ENCODE measurements at places on chromosomes 2 and 18. TPM values are rescaled to one million over a fixed set of nuclear protein-coding genes. Genes with fewer than 3 reads are reported as not detected.
A peak's percentile ranks its signal among the peaks of the same experiment; 100 is the strongest.

GRCh38 chr2:460861-461260 lies 173.0 kb upstream of the ALKAL2 start:
- no peak overlapping the region for H3K27ac ChIP-seq
- DNase-seq = no peak
- H3K4me3 ChIP-seq = no peak overlapping the region

ASAP2 gene
- polyA plus RNA-seq = 1.6 TPM

DNA sequence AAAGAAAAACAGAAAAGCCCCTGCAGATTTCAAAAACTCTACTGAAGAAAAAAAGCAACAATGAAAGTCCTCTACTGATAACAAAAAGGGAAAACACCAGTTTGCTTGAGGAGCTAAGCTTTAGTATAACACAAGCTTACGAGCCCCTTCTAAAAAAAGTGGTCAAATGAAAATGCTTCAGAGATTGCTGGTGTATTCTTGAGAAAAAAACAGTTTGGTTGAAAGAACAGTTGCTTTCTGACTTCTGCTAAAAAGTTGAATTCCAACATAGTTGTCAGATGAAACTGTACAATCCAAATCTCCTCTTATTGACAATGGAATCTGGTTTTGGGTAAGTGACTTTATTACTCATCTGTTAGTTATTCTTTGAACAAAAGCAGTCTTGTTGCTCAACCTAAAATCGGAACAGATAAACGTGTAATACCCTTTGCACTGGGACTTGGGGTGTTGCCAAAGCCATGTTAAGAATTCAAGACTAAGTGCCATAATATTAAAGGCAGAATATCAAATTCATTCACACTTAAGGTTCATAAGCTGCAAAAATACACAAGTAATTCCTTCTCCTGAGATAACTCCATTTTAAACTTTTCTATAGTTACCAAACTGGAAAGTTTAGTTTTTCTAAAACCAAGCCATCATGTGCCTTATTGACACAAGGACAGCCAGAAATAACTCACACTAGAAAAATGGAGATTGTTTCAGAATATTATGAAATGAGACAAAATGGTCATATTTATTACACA lies 45.3 kb upstream of the SPAG16 start:
- DNase-seq = no peak
- no peak overlapping the region for H3K4me3 ChIP-seq
- no peaks in the 10 kb centered on the region for H3K27me3 ChIP-seq

DNA sequence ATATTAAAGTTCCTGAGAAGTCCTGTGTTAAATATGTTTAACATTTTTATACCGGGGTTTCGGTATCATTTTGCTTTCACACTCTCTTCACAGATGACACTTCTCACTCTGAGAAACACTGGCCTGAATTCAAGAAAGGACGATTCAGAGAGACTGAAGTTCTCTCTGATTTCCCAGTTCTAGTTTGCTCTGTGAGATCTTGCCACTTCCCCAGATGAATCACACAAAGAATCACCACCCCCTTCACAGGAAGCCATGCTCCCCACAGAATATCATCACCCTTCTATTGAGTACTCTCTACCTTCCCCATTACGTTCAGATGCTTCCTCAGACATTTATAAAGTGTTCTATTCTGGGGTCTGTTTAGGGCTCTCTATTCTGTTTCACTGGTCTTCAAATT lies 16.1 kb upstream of the CD207 start:
- H3K36me3 ChIP-seq = no peaks in the 10 kb centered on the region
- DNase-seq = no peak
- H3K27me3 ChIP-seq = no peaks in the 10 kb centered on the region
- no peak overlapping the region for H3K27ac ChIP-seq
- H3K4me1 ChIP-seq = no peaks in the 10 kb centered on the region
- H3K4me3 ChIP-seq = no peak overlapping the region

CHRNG gene
- 0.68 TPM for polyA plus RNA-seq

FHOD3 gene
- polyA plus RNA-seq = 13.7 TPM

PAPOLG gene
- 3.1 TPM for polyA plus RNA-seq

SERPINB4 gene
- 0.04 TPM for polyA plus RNA-seq

DNA sequence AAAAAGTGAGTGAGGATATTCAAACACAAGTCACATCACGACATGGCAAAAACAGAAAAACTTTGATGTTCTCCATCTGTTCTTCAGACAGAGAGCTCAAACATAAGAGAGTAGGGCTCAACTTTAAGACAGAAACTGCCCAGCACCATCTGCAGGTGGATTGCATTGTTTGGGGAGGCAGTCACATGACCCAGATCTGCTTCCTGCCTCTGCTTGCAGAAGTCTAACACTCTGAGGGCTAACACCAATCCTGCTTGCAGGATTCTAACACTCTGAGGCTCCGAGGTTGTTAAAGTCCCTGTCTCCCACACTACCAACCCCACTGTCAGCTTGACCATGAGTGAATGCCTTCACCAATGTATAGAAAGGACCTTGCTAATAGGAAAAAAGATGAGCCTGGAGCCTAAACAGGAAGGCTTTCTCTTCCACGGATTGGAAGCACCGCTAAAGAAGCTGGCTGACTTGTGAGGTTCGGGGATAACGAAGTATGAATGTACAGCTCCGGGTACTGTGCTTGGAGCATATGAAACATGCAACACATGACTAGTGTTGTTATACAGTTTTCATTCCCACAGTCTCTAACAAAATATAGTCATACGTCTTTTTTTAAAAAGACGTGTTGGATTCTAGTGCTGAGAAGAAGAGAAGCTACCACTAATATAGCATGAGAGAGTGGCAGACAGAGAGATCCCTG lies 176.6 kb upstream of the CREB1 start:
- no peaks in the 10 kb centered on the region for H3K27me3 ChIP-seq
- H3K36me3 ChIP-seq = no peaks in the 10 kb centered on the region
- no peak overlapping the region for H3K27ac ChIP-seq
- no peaks in the 10 kb centered on the region for H3K4me1 ChIP-seq
- H3K4me3 ChIP-seq = no peak overlapping the region
- no peak for DNase-seq

- no peak for DNase-seq
- no peak overlapping the region for H3K27ac ChIP-seq
- peaks cover 15% of the 10 kb centered on the region for H3K36me3 ChIP-seq
- H3K27me3 ChIP-seq = no peaks in the 10 kb centered on the region
These were observed 40.0 kb downstream of the HK2 start for GRCh38 chr2:74873678-74874640.

DNA sequence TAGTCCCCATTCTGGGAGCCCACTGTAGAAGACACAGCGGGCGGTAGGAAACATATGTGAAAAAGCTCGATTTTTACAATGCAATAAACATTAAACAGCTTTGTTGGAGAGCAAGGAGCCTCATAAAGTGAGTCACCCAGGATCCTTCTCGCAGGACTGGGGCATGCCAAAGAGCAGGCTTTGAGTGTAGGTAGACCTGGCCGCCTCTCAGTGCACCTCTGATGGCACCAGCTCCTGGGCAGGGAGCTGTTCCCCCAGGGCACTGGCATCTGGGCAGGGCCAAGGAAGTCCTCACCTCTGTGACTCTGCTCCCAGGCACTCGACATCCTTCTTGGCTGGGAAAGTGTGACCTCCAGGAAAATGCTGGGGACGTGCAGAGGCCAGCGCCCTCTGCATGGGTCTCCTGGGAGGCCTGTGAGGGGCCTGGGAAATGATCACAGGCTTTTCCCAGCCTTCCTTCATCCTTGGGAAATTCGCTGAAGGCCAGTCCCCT lies 94.2 kb downstream of the POLR1A start:
- peaks cover under 1% of the 10 kb centered on the region for H3K4me1 ChIP-seq
- no peak overlapping the region for H3K27ac ChIP-seq
- peak; percentile 24 for DNase-seq
- H3K36me3 ChIP-seq = no peaks in the 10 kb centered on the region
- H3K4me3 ChIP-seq = no peak overlapping the region
- H3K27me3 ChIP-seq = no peaks in the 10 kb centered on the region

CTLA4 gene
- polyA plus RNA-seq = not detected
